ENCODE measurements at places on chromosomes 13 and 19. TPM values are rescaled to one million over a fixed set of nuclear protein-coding genes. Genes with fewer than 3 reads are reported as not detected.

DNA sequence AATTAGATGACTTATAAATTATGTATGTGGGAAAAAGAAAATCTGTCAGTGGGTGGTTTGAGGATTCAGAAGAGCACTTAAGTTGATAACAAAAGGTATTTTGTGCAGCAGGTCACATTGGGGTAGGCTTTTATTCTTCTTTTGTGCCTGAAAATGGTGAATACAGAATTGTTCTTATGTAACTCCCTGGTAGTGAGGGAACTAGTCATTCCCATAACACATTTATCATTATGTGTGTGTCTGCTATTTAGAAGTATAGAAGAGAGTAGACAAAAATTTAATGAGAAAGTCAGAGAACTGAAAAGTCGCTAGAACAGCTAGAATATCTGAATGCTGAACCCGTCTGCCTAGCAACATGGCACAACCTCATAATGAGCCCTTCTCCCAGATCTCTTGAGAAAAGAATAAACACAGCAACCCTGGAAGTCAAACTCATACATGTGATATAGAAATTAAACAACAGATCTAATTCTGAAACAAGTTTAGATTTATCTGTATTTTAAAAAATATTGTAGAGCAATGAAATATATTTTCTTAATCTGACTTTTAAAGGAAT, 111.8 kb upstream of the EDNRB start:
- no peaks in the 10 kb centered on the region for H3K4me1 ChIP-seq
- H3K27me3 ChIP-seq: no peaks in the 10 kb centered on the region
- no peak for DNase-seq
- H3K27ac ChIP-seq: no peak overlapping the region
- no peak overlapping the region for H3K4me3 ChIP-seq
- H3K36me3 ChIP-seq: no peaks in the 10 kb centered on the region

DNA sequence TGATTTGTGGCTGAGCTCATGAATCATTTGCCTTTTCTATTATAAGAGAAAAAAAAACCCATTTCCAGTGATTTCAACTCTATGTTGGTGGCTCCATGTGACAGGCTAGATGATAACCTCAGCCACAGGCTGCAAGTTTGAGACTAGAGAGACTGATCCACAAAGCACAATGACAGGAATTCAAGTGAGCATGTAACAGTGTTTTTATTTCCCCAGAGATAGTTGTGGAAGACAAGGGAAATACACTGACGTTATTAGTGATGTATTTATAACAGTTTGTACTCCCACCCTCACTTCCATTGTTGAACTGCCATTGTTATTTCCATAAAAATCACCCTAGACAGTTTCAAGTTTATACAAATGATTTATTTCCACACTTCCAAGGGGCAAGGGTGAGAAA, 27.9 kb upstream of the EDNRB start:
- DNase-seq: no peak
- no peaks in the 10 kb centered on the region for H3K27me3 ChIP-seq
- no peaks in the 10 kb centered on the region for H3K36me3 ChIP-seq
- H3K4me1 ChIP-seq: no peaks in the 10 kb centered on the region
- H3K27ac ChIP-seq: no peak overlapping the region

GRCh38 chr19:12481781-12482508, 2.7 kb downstream of the ZNF709 start:
- H3K27ac ChIP-seq: no peak overlapping the region
- no peak for DNase-seq
- H3K27me3 ChIP-seq: no peaks in the 10 kb centered on the region
- H3K4me3 ChIP-seq: no peak overlapping the region
- H3K4me1 ChIP-seq: peaks cover 23% of the 10 kb centered on the region
- peaks cover 22% of the 10 kb centered on the region for H3K36me3 ChIP-seq

The ATP4A gene
- total RNA-seq: not detected

The ZSWIM4 gene
- 5.3 TPM for total RNA-seq

DNA sequence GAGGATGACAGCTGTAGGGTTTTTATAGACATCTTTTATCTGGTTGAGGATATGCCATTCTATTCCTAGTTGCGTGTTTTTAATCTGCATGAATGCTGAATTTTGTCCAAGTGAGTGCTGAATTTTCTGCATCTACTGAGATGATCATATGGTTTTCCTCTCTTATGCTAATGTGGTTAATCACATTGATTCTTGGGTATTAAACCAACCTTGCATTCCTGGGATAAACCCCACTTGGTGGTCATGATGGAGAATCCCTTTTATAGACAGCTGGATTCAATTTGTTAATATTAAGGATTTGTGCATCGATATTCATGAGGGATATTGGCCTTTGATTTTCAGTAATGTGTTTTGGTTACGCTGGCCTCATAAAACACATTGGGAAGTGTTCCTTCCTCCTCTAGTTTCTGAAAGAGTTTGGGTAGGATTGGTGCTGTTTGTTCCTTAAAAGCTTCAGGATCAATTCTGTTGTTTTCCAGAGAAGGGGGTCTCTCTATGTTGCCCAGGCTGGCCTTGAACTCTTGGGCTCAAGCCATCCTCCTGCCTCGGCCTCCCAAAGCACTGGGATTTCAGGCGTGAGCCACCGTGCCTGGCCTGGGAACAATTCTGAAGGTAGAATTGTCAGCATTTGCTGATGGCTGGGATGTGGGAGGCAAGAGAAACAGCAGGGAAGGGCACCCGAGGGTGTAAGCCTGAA, 7.3 kb upstream of the LINGO3 start:
- H3K4me1 ChIP-seq: peaks cover 7% of the 10 kb centered on the region
- no peak overlapping the region for H3K27ac ChIP-seq
- H3K4me3 ChIP-seq: peak overlapping the region; percentile 52
- DNase-seq: no peak

All from HFFc6 (cell line).